Activated CD4-positive, alpha-beta memory T cell treated with anti-CD3 and anti-CD28 coated beads, Interleukin-2, amount 10 ng/mL, durations not matched to agents 7 days and 5 days (primary cell): ENCODE measurements at places on chromosomes 2 and 18.
A peak's percentile ranks its signal among the peaks of the same experiment; 100 is the strongest.

GRCh38 chr18:69032009-69032408 is 234.1 kb downstream of the CCDC102B start:
- no peaks in the 10 kb centered on the region for H3K36me3 ChIP-seq
- no peak overlapping the region for H3K27ac ChIP-seq
- H3K27me3 ChIP-seq, result no peaks in the 10 kb centered on the region
- H3K4me3 ChIP-seq, result no peak overlapping the region
- H3K4me1 ChIP-seq, result no peaks in the 10 kb centered on the region

DNA sequence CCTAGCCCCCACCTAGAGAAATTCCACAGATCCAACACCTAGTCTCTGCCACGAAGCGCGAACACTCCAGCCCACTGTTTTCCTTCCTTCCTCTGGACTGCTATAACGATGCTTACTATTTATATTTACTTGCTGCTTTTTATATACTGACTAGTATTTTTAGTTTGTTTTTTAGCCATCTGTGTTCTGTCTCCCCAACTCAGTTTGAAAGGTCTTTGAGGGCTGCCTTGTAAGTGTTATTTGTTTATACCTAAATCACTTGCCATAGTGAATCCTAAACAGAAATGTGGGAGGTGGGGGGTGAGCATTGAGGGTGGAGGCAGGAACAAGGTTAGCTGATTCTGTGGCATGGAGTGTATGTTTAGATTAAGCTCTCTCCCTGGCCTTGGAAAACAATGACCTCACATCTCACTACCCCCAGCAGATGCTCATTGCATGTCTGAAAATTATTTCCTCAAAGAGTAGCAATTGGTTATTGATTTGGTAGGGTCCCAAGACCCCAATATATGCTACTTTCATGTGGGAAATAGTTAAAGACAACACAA is 1.1 kb upstream of the NCKAP5 start:
- no peaks in the 10 kb centered on the region for H3K4me1 ChIP-seq
- H3K27me3 ChIP-seq, result peaks cover 10% of the 10 kb centered on the region
- no peak overlapping the region for H3K4me3 ChIP-seq
- H3K27ac ChIP-seq, result no peak overlapping the region
- H3K36me3 ChIP-seq, result no peaks in the 10 kb centered on the region
- DNase-seq, result no peak

- H3K4me3 ChIP-seq, result no peak overlapping the region
- H3K27ac ChIP-seq, result no peak overlapping the region
- H3K36me3 ChIP-seq, result no peaks in the 10 kb centered on the region
- H3K27me3 ChIP-seq, result peaks cover 10% of the 10 kb centered on the region
- no peaks in the 10 kb centered on the region for H3K4me1 ChIP-seq
Measured at GRCh38 chr2:128568106-128568505, 249.4 kb upstream of the HS6ST1 start.

GRCh38 chr2:24883946-24884345 is 36.1 kb downstream of the ADCY3 start:
- H3K4me3 ChIP-seq, result no peak overlapping the region
- H3K36me3 ChIP-seq, result peaks cover 23% of the 10 kb centered on the region
- peaks cover 22% of the 10 kb centered on the region for H3K4me1 ChIP-seq

DNA sequence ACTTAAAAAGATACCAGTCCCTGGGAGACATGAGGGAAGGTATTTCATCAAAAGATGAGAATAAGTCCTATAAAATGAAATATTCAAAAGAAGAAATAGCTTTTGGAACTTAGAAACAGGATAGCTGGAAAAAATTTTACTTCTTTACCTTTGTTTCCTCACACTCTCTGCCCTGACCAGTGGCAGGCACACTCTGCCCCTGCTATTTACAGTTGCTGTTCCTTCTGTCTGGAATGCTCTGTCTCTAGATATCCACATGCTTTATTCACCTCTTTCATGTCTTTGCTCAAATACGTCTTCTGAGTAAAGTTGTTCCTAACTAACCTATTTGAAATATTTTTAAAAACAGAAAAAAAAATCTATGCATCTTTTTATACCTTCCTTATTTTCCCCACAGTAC is 125.6 kb downstream of the PTRHD1 start:
- peaks cover 6% of the 10 kb centered on the region for H3K4me1 ChIP-seq
- H3K36me3 ChIP-seq, result no peaks in the 10 kb centered on the region
- DNase-seq, result no peak
- H3K27me3 ChIP-seq, result no peaks in the 10 kb centered on the region

GRCh38 chr2:3778851-3779495 is 75.6 kb downstream of the DCDC2C start:
- H3K27me3 ChIP-seq, result peaks cover 12% of the 10 kb centered on the region
- no peak for DNase-seq
- H3K4me3 ChIP-seq, result no peak overlapping the region
- peaks cover 13% of the 10 kb centered on the region for H3K4me1 ChIP-seq

- no peak overlapping the region for H3K27ac ChIP-seq
- H3K36me3 ChIP-seq, result no peaks in the 10 kb centered on the region
- no peaks in the 10 kb centered on the region for H3K27me3 ChIP-seq
- H3K4me1 ChIP-seq, result peaks cover 12% of the 10 kb centered on the region
Measured at GRCh38 chr2:165953306-165953654, 296 bp downstream of the TTC21B start.

DNA sequence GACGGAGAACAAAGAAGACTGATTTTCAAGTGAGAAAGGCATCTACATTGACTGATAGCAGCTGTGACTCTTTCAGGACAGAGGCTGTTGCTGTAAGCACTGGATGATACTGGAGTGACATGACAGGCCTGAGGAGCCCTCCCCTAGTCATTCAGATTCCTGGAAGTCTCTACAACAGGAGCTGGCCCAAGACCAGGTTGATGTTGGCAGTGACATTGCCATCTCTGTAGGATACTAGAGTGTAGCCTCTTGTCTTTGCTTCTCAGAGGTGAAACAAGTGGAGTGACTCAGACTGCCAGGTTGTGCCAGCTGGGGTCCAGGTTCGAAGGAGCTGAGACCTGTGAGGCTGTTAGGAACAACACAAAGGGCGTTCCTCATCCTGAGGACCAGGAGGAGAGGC is 44.7 kb upstream of the SH3RF3 start:
- H3K27ac ChIP-seq, result no peak overlapping the region
- no peaks in the 10 kb centered on the region for H3K36me3 ChIP-seq
- no peak for DNase-seq
- no peak overlapping the region for H3K4me3 ChIP-seq
- no peaks in the 10 kb centered on the region for H3K4me1 ChIP-seq

DNA sequence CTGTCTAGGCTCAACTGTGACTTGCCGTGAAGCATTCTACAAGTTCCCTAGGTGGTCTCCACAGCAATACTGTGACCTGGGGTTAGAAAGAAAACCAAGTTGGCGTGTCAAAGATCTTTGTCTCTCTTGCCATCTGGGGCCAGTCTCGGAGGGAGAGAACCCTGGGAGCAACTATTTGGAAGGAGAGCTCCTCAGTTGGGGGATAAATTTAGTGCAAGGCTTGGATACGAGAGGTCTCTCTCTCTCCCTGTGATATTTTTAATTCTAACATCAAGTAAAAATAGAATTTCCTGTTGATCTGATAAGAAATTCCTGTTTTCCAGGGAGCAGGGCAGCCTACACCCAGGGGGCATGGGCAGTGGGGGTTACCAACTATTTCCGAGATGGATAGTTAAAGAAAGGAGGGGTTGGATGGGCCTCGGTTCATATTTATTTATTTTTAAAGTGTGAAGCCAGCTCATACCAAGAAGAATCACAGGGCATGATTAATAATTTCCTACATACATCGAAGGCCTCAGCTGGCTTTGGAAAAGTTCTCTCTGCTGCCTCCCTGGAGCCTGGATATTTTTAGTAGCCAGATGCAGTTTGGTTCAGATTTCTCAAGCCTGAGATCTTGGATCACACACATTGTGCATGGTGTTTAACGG is 62.8 kb downstream of the EHD3 start:
- peaks cover 6% of the 10 kb centered on the region for H3K27me3 ChIP-seq
- no peaks in the 10 kb centered on the region for H3K36me3 ChIP-seq
- H3K4me1 ChIP-seq, result peaks cover 2% of the 10 kb centered on the region
- DNase-seq, result no peak
- no peak overlapping the region for H3K27ac ChIP-seq
- no peak overlapping the region for H3K4me3 ChIP-seq

- DNase-seq, result no peak
- peaks cover 9% of the 10 kb centered on the region for H3K4me1 ChIP-seq
- peaks cover 26% of the 10 kb centered on the region for H3K27me3 ChIP-seq
- no peak overlapping the region for H3K4me3 ChIP-seq
Measured at GRCh38 chr2:227595797-227596196, 2.9 kb upstream of the SCYGR2 start.

- no peak overlapping the region for H3K4me3 ChIP-seq
- peaks cover 4% of the 10 kb centered on the region for H3K27me3 ChIP-seq
- DNase-seq, result no peak
- no peak overlapping the region for H3K27ac ChIP-seq
- no peaks in the 10 kb centered on the region for H3K4me1 ChIP-seq
Measured at GRCh38 chr2:19580830-19581229, 222.4 kb upstream of the OSR1 start.

DNA sequence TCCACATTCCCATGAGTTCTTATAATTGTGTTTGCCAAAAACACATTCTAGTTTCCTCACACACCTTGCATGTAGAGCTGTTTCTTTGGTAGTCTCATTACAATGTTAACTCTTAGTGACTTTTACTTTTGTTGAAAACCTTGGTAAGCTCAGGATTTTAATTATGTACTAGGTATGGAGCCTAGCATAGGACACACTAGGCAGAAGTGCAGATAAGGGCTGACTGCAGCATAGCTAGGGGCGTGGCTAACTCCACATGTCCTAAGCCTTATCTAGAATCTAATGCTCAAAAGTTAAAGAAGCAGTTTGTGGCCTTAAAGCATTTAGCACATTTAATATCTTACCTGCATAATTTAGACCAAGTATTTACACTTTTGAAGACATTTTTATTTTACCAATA is 153.7 kb upstream of the FBXO11 start:
- H3K27ac ChIP-seq, result no peak overlapping the region
- H3K4me3 ChIP-seq, result no peak overlapping the region
- H3K27me3 ChIP-seq, result peaks cover 10% of the 10 kb centered on the region
- no peaks in the 10 kb centered on the region for H3K36me3 ChIP-seq
- DNase-seq, result no peak
- H3K4me1 ChIP-seq, result no peaks in the 10 kb centered on the region

DNA sequence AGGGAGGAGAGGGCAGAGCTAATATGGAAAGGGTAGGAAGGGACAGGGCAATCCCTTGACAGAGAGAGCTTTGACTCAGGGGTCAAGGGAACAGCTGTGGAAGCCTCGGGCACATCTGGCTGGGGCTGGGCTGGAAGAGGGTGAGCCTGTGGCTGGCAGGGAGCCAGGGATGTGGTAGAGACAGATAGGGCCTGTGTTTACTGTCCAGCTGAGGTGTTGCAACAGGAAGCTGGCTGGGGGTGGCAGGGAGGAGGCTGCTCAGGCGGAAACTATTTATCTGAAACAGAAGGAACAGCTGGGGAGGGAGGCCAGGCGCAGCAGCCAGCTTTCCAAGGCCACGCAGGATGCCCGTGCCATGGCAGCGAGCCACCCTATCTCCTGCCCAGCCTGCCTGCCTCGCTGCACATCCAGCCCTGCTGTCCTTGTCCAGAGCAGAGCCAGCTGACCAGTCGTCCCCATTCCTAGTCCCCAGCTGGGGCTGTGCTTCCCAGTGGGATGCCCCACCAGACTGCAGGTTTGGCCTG is 264.7 kb downstream of the CYP26B1 start:
- H3K4me3 ChIP-seq, result no peak overlapping the region
- H3K36me3 ChIP-seq, result no peaks in the 10 kb centered on the region
- H3K27ac ChIP-seq, result no peak overlapping the region
- DNase-seq, result no peak
- no peaks in the 10 kb centered on the region for H3K27me3 ChIP-seq

DNA sequence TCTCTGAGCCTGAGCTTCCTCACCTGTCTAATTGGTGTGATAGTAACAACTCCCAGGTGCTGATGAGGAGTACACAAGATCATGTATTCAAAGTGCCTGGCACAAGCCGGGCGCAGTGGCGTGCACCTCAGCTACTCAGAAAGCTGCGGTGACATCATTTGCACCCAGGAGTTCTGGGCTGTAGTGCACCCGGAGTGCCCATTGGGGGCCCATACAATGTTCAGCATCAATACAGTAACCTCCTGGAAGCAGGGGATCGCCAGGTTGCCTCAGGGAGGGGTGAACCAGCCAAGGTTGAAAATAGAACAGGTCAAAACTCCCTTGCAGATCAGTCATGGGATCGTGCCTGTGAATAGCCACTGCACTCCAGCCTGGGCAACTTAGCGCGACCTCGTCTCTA is 11.2 kb upstream of the C1QL2 start:
- H3K4me1 ChIP-seq, result no peaks in the 10 kb centered on the region
- no peaks in the 10 kb centered on the region for H3K36me3 ChIP-seq
- H3K27me3 ChIP-seq, result peaks cover 5% of the 10 kb centered on the region
- no peak overlapping the region for H3K27ac ChIP-seq
- DNase-seq, result no peak
- H3K4me3 ChIP-seq, result no peak overlapping the region

DNA sequence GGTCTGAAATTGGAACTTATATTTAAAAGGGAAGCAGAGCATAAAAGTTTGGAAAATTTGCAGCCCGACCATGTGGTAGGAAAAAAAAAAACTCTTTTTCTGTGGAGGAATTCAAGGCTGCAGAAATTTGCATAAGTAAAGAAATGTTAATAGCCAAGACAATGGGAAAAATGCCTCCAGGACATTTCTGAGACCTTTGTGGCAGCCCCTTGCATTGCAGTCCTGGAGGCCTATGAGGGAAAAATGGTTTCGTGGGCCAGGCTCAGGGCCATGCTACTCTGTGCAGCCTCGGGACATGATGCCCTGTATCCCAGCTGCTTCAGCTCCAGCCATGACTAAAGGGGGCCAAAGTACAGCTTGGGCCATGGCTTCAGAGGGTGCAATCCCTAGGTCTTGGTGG is 71.9 kb upstream of the SLC16A14 start:
- no peaks in the 10 kb centered on the region for H3K4me1 ChIP-seq
- peaks cover 18% of the 10 kb centered on the region for H3K27me3 ChIP-seq
- no peak for DNase-seq
- H3K4me3 ChIP-seq, result no peak overlapping the region

- no peak for DNase-seq
- H3K27ac ChIP-seq, result no peak overlapping the region
- H3K4me1 ChIP-seq, result no peaks in the 10 kb centered on the region
- no peak overlapping the region for H3K4me3 ChIP-seq
- no peaks in the 10 kb centered on the region for H3K36me3 ChIP-seq
Measured at GRCh38 chr2:218155953-218156479, 10.7 kb downstream of the CXCR1 start.

DNA sequence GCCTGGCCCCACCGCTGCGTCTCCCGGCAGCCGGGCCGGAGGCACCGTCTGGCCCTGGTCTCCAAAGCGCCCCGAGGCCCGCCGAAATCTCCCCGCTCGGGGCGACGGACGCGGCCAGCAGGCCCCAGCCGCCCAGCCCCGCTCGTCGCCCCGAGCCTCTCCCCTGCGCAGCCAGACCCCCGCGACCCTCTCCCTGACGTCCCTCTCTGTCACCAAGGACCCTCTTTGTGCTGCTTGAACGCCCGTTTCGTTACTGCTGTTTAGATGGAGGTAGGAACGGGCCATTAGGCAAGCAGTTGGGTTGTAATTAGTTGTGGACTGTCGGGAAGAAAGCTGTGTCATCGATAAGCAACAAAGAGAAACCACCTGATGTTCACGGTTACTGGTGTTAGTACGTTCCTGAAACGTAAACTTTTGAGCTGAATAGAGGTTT is 686 bp downstream of the UBXN4 start:
- H3K27ac ChIP-seq, result peak overlapping the region; percentile 100
- peaks cover 38% of the 10 kb centered on the region for H3K4me1 ChIP-seq
- H3K36me3 ChIP-seq, result peaks cover 34% of the 10 kb centered on the region
